Activated T-helper 9 cell treated with anti-CD3 and anti-CD28 coated beads, Interleukin-2, amount 50 U/mL, for 16 hours (primary cell): ENCODE measurements at places on chromosomes 6 and 20.

DNA sequence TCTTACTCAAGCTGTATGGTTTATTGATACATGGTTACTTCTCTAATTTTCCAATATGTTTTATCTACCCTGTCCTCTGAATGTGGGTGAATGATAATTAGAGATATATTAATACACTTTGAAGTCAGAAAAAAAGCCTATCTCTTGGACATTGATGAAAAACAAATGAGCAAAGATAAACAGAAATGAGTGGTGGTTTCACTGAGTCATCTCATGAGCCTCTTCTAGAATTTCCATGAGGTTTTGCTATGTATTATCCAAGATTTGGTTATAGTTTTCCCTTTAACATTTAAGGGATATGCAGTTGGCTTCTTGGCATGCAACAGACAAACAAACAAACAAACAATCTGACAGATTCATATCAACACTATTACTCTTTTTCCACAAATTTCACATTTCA, 586.8 kb downstream of the RFPL4B start:
- no peak for DNase-seq

DNA sequence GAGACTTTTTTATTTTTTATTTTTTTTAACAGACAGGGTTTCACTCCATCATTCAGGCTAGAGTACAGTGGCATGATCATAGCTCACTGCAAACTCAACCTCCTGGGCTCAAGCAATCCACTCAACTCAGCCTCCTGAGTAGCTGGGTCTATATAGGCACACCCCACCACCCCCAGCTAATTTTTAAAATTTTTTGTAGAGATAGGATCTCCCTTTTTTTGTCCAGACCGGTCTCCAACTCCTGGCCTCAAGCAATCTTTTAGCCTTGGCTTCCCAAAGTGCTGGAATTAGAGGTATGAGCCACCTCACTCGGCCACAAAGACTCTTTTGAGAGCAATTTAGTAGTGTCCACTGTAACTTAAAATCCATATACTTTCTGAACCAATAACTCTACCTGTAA, 103.3 kb upstream of the DST start:
- DNase-seq: no peak

- no peak for DNase-seq
Observed at GRCh38 chr6:131290955-131291354, 155.7 kb downstream of the AKAP7 start.

DNA sequence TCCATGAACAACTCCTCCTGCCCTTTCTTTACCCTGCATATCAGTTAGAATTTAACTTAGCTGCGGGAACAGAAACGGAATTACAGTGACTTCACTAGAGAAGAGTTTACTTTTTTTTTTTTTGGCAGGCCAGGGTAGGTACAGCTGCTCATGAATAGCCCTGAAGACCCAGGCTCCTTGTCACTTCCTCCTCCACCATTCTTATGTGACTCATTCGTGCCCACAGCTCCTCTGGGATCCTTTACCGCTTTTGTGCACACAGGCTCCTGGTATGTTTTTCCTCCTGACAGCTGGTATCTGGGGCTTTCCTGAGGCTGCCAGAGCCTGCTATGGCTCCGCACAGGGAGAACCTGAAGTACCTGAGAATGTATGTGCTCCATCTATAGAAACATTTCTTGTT, 3.9 kb upstream of the KCNS1 start:
- no peak for DNase-seq

DNA sequence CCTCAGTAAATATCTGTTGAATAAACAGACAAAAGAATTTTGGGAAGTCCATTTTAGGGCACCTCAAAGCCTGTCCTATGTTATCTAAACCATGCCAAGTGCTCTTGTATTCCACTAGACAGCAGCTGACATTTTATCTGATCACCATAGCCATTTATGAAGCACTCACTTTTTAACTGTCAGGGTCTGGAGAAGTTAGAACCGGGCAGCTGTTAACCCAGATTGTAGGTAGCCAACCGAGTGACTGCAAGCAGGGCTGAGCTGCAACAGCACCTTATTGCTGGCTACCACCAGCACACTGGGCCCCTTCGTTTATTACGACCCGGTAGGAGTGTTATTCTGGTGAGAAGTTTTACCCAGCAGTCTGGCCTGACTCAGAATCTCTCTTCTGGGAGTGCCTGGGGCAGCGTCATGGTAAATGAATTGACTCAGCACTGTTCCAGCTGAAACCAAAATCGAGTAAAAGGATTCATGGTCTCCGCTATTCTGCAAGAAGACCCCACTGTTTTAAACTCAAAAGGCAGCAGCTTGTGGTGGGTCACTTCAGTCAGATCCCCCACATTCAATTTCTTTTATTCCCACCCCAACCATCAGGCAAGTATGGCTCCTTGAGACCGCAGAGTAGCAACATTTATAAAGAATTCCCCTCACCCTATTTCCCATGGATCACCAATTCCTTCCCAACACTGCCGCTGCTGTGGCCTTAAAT, 1.7 kb downstream of the UBE2V1 start:
- DNase-seq: peak; percentile 45

- no peak for DNase-seq
Observed at GRCh38 chr20:47191074-47191673, 165.3 kb downstream of the ZMYND8 start.

- no peak for DNase-seq
Observed at GRCh38 chr6:138087593-138088325, 19.5 kb downstream of the PERP start.

- DNase-seq: no peak
Observed at GRCh38 chr6:121247386-121247785, 86.9 kb downstream of the TBC1D32 start.

DNA sequence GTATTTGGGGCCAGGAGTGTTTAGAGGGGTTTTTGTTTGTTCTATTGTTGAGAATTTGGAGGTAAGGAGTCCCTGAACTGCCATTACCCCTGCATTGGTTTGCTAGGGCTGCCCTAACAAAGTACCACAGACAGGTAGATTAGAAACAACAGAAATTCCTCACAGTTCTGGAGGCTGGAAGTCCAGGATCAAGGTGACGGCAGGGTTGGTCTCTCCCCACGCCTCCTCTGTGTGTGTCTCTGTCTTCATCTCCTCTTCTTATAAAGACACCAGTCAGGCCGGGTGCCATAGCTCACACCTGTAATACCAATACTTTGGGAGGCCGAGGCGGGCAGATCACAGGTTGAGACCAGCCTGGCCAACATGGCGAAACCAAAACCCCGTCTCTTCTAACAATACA, 97.1 kb upstream of the FAM8A1 start:
- DNase-seq: no peak

GRCh38 chr6:37936906-37937305, 117.4 kb downstream of the ZFAND3 start:
- DNase-seq: no peak

DNA sequence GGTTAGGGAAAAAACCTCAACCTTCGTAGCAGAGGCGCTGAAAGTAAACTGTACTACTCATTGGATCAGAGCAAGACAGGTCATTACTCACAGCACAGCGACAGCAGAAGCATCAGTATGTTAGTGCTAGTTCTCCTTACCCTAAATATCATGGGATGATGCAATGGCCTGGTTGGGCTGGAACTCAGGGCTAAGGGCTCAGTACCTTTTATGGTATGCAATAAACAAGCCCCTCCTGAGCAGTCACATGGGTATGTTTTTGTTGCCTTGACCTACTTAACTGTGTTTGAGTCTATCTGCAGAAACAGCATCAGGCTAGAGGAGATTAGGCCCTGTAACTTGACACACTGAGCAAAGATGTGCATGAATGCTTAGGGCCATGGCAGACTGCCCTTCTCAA, 369.4 kb upstream of the IMPG1 start:
- no peak for DNase-seq
